ENCODE measurements at places on chromosomes 2 and 18. TPM values are rescaled to one million over a fixed set of nuclear protein-coding genes. Genes with fewer than 3 reads are reported as not detected.

Gene AQP12B
- total RNA-seq: not detected

- no peaks in the 10 kb centered on the region for H3K4me1 ChIP-seq
- H3K27me3 ChIP-seq: no peaks in the 10 kb centered on the region
- no peak overlapping the region for H3K4me3 ChIP-seq
- no peak overlapping the region for H3K27ac ChIP-seq
- H3K36me3 ChIP-seq: no peaks in the 10 kb centered on the region
- no peak for DNase-seq
These were observed 832.5 kb upstream of the CHAC2 start for GRCh38 chr2:52934920-52935640.

- H3K27ac ChIP-seq: no peak overlapping the region
- no peaks in the 10 kb centered on the region for H3K4me1 ChIP-seq
- H3K27me3 ChIP-seq: no peaks in the 10 kb centered on the region
- DNase-seq: no peak
These were observed 47.1 kb downstream of the STRN start for GRCh38 chr2:36919041-36919837.

Gene FBXO36
- 2.7 TPM for total RNA-seq

Gene IL1B
- 1.7 TPM for total RNA-seq

Gene ALLC
- total RNA-seq: not detected

Gene ZBTB14
- total RNA-seq: 10.2 TPM

Gene SIX2
- 0.19 TPM for total RNA-seq

DNA sequence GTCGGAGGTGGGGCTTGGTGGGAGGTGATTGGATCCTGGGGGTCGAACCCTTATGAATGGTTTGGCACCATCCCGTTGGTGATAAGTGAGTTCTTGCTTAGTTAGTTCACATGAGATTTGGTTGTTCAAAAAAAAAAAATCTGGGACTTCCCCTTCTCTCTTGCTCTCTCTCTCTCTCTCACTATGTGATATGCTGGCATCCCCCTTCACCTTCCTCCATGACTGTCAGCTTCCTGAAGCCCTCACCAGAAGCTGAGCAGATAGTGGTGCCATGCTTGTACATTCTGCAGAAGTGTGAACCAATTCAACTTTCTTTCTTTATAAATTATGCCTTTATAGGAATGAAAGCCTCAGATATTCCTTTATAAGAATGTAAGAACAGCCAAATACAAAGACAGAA is 269.7 kb upstream of the APCDD1 start:
- H3K36me3 ChIP-seq: no peaks in the 10 kb centered on the region
- no peak overlapping the region for H3K27ac ChIP-seq
- H3K4me1 ChIP-seq: no peaks in the 10 kb centered on the region
- H3K27me3 ChIP-seq: no peaks in the 10 kb centered on the region
- H3K4me3 ChIP-seq: no peak overlapping the region
- no peak for DNase-seq

DNA sequence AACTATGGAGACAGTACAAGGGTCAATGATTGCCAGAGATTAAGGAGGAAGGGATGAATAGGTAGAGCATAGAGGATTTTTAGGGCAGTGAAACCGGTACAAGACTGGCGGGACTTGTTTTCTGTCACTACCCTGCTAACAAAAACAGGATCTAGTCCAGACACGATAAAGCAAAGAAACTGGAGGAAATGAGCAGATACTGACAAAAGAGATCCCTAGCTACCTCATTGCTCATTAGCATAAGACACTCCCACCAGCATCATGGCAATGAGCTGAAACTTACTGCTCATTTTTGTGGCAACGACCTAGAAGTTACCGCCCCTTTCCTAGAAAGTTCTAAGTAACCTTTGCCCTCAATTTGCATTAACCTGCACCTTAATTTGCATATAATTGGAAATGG is 131.2 kb downstream of the ETAA1 start:
- H3K27ac ChIP-seq: no peak overlapping the region
- no peaks in the 10 kb centered on the region for H3K4me1 ChIP-seq
- H3K27me3 ChIP-seq: no peaks in the 10 kb centered on the region
- DNase-seq: no peak
- H3K36me3 ChIP-seq: no peaks in the 10 kb centered on the region

Gene SH3BP4
- total RNA-seq: 20.9 TPM

- no peak for DNase-seq
- H3K27ac ChIP-seq: no peak overlapping the region
- no peaks in the 10 kb centered on the region for H3K36me3 ChIP-seq
- no peak overlapping the region for H3K4me3 ChIP-seq
These were observed 4.7 kb upstream of the SP3 start for GRCh38 chr2:173969886-173970285.

DNA sequence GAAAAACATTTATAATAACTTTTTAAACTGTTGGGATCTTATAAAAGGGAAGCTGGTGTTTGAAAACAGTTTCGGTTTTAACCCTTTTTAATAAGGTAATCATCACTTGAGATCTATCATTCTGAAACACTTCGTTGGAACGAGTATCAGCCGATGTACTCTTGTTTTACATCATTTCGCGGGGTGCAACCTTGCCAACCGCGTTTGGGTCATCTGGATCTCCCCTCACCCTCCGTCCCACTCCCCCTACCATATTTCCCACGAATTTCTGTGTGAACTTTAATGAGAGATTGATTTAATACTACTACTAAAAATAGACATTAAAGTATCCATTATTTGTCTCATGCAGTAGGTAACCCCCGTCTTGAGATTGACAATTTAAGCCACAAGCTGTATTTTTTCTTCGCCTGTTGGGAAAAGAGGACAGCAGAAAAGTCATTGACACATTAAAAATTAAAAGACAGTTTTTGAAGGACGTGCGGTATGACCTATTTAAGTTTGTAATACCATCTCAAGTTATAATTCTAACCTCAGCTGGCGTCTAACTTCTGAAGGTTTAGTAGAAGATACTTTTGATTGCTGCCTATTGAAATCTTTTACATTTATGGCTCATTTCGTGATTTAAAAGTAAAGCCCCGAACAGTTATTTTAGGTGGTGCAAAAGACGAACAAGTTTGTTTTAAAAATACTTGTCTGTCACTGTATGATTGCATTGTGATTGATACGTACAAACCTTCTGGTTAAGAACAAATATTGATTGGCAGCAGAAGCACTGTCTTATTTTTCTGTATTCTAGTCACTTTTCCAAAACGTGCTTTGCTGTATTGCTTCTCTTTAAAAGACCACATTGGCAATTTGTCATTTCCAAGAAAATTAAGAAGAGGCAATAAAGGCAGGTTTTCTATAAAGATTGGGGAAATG is 1.5 kb downstream of the CREB1 start:
- H3K4me3 ChIP-seq: peak overlapping the region; percentile 79
- no peaks in the 10 kb centered on the region for H3K27me3 ChIP-seq
- peaks cover 56% of the 10 kb centered on the region for H3K4me1 ChIP-seq
- H3K27ac ChIP-seq: peak overlapping the region; percentile 99

- H3K36me3 ChIP-seq: no peaks in the 10 kb centered on the region
- H3K4me3 ChIP-seq: no peak overlapping the region
- no peak for DNase-seq
- H3K27ac ChIP-seq: no peak overlapping the region
These were observed 118.8 kb downstream of the SETBP1 start for GRCh38 chr18:44799382-44799906.

GRCh38 chr18:39019989-39020388 is 1454.4 kb upstream of the CELF4 start:
- H3K27me3 ChIP-seq: no peaks in the 10 kb centered on the region
- H3K4me3 ChIP-seq: no peak overlapping the region

Gene DCTN1
- total RNA-seq: 80.1 TPM

Gene C1D
- 12.4 TPM for total RNA-seq

DNA sequence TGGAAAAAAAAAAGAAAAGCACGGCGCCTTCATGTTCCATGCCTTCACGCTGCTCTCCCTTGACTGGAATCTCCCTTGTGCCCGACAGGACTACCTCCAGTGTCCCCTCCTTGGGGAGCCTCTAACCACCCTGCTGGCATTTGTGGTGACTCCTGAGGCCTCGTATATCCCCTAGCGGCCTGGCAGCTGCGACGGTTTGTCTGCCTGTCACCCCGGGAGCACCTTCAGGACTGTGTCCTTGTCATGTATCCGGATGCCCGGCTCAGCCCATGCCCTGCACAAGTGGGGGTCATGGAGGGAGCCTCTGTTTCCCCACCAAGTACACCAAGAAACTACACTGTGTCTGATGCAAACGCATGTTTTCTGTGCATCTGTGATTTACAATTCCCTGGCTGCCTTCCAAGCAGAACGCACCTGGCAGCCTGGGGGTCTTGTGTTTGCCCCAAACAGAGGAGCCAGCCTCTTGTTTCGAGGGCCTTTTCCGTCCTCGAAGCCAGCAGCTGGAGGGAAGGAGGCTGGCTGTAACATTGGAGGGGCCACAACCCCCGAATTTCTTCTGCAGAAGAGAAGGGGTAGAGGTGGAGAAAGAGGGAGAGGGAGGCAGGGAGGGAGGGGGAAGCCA is 18.9 kb downstream of the TWIST2 start:
- H3K4me1 ChIP-seq: peaks cover 21% of the 10 kb centered on the region
- no peak overlapping the region for H3K4me3 ChIP-seq
- no peaks in the 10 kb centered on the region for H3K27me3 ChIP-seq

DNA sequence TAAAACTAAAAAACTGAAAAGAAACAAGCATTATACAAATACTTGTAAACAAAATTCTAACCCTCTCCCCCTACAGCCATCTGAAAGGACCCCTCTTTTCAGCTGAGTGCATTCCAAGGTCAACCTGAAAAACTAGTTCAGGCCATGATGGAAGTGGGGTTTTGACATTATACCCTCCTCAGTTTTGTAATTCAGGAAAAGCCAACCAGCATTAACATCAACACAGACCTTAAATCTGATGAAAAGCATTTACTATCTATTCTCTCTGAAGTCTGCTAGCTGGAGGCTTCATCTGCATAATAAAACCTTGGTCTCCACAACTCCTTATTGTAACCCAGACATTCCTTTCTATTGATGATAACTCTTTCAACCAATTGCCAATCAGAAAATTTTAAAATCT is 302.2 kb downstream of the CNTNAP5 start:
- H3K27ac ChIP-seq: no peak overlapping the region
- no peaks in the 10 kb centered on the region for H3K27me3 ChIP-seq
- no peaks in the 10 kb centered on the region for H3K4me1 ChIP-seq

Gene HRH4
- not detected for total RNA-seq

DNA sequence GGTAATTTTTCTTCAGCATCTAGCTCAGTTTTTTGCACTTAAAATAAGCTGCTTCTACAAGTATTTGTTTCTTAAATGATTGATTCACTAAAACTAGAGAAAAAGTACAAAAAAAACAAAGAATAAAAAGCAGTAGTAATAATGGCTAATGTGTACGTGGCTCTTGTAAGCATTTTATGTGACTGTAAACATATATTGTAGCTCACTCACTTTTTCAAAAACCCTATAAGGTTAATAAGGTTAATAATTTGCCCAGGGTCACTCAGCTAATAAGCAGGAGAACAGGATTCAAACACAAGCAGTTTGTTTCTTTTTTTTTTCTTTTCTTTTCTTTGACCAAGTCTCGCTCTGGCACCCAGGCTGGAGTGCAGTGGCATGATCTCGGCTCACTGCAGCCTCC is 67.5 kb downstream of the RMDN2 start:
- no peaks in the 10 kb centered on the region for H3K27me3 ChIP-seq
- H3K4me1 ChIP-seq: no peaks in the 10 kb centered on the region
- H3K27ac ChIP-seq: no peak overlapping the region

- H3K4me3 ChIP-seq: no peak overlapping the region
- no peaks in the 10 kb centered on the region for H3K36me3 ChIP-seq
- H3K4me1 ChIP-seq: no peaks in the 10 kb centered on the region
- no peak overlapping the region for H3K27ac ChIP-seq
These were observed 177.1 kb downstream of the IRS1 start for GRCh38 chr2:226622484-226622883.

GRCh38 chr18:53503914-53504441 is 720.5 kb downstream of the MBD2 start:
- no peak overlapping the region for H3K4me3 ChIP-seq
- no peaks in the 10 kb centered on the region for H3K36me3 ChIP-seq
- no peaks in the 10 kb centered on the region for H3K4me1 ChIP-seq

Gene PLEKHM3
- 3.7 TPM for total RNA-seq

- no peak overlapping the region for H3K27ac ChIP-seq
- no peak for DNase-seq
- H3K4me3 ChIP-seq: no peak overlapping the region
These were observed 2.5 kb upstream of the EGR4 start for GRCh38 chr2:73295751-73296400.

Gene ANKRD29
- total RNA-seq: 10.8 TPM

DNA sequence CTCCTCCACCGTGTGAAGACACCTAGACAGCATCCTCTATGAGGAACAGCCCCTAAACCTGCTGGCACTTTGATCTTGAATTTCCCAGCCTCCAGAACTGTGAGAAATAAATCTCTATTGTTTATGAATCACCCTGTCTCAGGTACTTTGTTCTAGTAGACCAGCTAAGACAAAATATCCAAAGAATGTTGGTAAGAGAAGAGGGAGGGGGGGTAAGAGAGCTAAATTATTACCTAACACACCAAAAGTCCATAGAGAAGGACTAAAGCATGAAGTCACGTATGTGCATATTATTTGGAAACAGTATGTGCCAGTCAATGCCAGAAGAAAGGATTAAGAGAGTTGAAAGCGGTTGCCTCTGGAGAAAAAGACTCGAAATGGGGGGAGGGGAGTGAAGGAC is 211.0 kb downstream of the SP3 start:
- no peak overlapping the region for H3K4me3 ChIP-seq
- H3K4me1 ChIP-seq: peaks cover 3% of the 10 kb centered on the region
- DNase-seq: no peak
- no peaks in the 10 kb centered on the region for H3K36me3 ChIP-seq
- no peak overlapping the region for H3K27ac ChIP-seq

DNA sequence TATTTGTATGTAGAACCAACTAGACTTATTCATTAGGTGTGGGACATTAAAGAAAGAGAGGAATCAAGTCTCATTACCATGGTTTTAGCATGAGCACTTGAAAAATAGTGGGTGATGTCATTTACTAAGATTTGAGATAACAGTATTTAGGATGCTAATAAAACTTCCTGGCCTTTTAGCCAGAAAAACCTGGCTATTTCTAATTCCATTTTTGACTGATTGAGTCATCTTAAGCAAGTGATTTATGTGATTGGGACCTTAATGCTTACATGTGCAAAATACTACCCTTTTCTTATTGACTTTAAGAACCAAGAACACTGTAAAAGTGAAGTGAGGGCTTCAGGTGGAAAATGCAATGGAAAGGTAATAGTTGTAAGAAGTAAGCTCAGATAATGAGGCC is 196.8 kb upstream of the SESTD1 start:
- H3K27ac ChIP-seq: no peak overlapping the region
- no peak for DNase-seq
- no peaks in the 10 kb centered on the region for H3K4me1 ChIP-seq
- no peaks in the 10 kb centered on the region for H3K27me3 ChIP-seq

DNA sequence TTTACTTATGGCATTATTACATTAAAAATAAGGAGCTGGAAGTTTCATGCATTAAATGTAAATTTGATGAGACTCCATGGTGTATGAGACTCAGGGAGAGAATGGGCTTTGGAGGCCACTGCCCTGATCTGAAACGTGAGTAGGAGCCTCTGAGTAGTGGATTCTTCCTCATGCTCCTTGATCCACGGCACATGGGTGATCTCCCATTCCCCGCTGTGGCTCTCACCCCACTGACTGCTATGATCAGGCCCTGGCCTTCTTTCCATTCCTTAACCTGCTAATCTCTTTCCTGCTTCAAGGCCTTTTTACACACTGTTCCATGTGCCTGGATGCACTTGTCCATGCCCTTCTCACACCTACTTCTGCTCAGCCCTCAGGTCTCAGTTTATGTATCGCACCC is 68.4 kb downstream of the SMAD7 start:
- no peak overlapping the region for H3K4me3 ChIP-seq
- H3K27me3 ChIP-seq: no peaks in the 10 kb centered on the region
- H3K4me1 ChIP-seq: no peaks in the 10 kb centered on the region
- no peaks in the 10 kb centered on the region for H3K36me3 ChIP-seq

GRCh38 chr2:15825276-15825980 is 114.9 kb upstream of the MYCN start:
- H3K4me3 ChIP-seq: no peak overlapping the region
- H3K4me1 ChIP-seq: peaks cover 3% of the 10 kb centered on the region
- H3K27me3 ChIP-seq: no peaks in the 10 kb centered on the region
- DNase-seq: no peak
- no peak overlapping the region for H3K27ac ChIP-seq
- H3K36me3 ChIP-seq: no peaks in the 10 kb centered on the region

Gene CACNB4
- 7.2 TPM for total RNA-seq
